DMS153 (cell line): ENCODE measurements at places on chromosomes 3 and 15.
A peak's percentile ranks its signal among the peaks of the same experiment; 100 is the strongest.

- no peak for DNase-seq
Measured at GRCh38 chr15:36265422-36265821, 314.0 kb upstream of the CDIN1 start.

- DNase-seq, result no peak
Measured at GRCh38 chr3:116112696-116113095, 332.6 kb downstream of the LSAMP start.

- DNase-seq, result no peak
Measured at GRCh38 chr15:45719490-45719889, 84.7 kb downstream of the SQOR start.

- no peak for DNase-seq
Measured at GRCh38 chr3:188533612-188534357, 379.8 kb downstream of the LPP start.

DNA sequence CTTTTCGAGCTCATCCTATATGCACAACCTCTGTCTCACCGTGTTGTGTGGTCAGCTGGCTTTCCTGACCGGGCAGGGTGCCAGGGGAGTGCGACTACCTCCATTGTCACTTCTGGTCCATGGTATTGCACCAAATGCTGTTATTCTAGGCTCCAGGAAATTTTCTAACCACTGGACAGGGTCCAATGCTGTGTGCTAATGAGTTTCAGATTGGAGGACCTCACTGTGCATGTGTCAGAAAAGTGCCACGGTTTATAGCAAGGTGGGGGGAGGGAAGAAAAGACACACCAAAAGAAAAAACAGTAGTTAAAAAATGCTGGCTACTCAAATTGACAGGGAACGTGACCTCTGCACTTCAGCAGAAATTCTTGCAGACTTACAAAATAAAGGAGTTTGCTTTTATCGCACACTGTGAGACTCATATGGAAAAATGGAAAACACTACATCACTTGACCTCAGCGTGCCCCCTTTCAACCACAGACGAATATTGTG, 480.1 kb downstream of the FOXP1 start:
- DNase-seq, result peak; percentile 18

GRCh38 chr15:28984421-28985315, 98.9 kb downstream of the APBA2 start:
- no peak for DNase-seq

DNA sequence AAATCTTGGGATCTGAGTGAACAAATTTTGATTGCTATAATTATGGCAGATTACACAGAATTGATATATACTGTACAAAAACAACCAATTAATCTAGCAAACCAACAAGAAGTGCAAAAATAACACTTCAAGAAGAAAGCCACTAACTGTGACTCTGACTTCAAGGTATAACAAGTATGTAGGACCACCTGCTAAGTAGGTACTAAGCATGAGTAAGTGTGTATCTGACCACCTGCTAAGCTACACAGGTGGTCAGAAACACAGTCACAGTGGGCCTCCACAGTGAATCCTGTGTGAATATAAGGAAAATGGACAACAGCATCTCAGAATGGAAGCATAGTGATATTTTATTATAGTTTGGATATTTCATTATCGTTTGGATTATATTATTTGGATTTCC, 14.8 kb upstream of the PLSCR4 start:
- no peak for DNase-seq

- DNase-seq, result no peak
Measured at GRCh38 chr15:31385736-31386135, 59.1 kb downstream of the KLF13 start.

DNA sequence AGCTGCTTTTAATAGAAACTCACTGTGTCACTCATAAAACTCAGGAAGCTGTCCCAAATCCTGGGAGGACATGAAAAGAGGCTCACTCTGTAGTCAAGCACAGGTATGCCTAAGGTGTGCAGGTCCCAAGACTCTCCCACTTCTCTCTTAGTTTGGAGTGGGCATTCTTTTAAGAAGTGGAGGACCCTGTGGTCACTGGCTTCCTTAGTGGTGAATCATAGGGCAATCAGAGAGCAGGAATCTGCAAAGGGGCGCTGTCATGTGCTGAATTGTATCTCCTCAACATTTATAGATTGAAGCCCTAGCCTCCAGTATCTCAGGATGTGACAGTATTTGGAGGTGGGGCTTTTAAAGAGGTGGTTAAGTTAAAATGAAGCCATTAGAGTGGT, 47.2 kb upstream of the ZBTB38 start:
- no peak for DNase-seq

- no peak for DNase-seq
Measured at GRCh38 chr15:60975952-60976351, 253.2 kb downstream of the RORA start.

DNA sequence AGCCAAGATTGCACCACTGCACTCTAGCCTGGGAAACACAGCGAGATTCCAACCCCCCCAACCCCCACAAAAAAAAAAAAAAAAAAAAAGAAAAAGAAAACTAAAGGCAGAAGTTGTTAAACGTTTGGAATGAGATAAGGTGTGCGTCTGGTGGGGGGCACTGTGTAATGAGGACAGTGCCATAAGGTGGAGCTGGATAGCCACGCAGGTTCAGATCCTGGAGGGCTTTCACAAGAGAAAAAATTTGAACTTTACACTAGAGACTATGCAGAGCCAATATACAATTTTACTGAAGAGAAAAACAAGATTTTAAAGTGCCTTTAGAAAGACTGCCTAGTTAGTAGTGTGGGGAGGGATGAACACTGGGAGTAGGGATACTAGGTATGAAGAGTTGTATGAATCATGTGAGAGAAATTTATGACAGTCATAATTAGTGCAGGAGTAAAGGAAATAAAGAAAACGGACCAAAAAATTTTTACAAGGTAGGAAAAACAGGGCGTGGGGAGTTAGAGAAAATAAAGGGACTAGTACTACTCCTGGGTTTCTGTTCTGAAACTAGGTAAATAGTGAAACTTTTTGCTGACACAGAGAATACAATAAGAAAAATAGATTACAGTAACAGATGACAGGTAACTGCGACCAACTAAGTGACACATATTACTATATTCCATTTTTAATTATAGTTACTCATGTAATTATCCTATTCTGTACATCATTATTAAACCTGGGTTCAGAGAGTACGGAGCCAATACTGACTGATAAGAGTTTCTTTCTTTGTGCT, 108.1 kb downstream of the PEAK1 start:
- no peak for DNase-seq

- DNase-seq, result no peak
Measured at GRCh38 chr15:101543926-101544612, 54.6 kb upstream of the PCSK6 start.
